ENCODE measurements at places on chromosomes 5 and 9.
A peak's percentile ranks its signal among the peaks of the same experiment; 100 is the strongest.

DNA sequence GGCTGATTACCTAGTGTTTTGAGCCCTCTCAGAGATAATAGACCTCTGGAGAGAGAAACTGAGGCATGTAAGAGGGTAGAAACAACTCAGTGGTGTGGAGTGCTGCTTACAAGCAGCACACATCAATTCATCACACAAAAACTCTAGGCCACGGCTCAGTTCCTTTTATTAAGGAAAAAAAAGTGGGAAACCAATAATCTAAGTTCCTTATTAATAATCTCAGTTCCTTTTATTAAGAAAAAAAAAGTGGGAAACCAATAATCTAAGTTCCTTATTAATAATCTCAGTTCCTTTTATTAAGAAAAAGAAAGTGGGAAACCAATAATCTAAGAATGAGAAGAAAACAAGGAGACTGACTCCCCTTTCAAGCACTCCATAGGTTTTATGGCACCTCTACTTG is 28.0 kb downstream of the TXNDC8 start:
- DNase-seq = no peak

DNA sequence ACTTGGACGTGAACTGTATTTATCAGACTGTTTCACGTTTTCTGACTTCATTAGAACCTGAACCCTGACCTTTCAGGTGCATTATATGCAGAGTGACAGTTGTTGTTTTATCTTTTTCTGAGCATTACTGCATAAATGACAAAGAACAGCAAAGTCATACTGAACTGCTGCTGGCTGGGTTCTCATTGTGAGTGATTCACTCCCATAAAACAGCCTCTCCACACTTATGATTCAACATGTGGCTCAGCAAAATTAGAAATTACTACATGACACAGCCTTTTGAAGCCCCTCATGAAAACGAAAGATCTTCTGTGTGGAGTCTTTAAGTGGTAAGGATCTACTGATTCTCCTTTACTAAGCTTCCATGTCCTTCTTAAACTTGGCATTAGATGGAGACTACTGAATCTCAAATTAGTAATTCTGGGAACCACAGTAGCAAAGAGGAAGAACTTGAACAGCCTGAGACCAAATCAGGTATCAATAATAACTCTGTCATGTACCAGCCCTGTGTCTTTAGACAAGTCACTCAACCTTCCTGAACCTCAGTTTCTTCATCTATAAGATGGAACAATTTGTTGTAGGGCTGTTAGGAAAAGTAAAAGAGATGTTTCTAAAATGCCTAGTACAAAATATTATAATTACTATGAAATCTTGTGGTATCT is 172.3 kb upstream of the GNA14 start:
- DNase-seq = no peak

GRCh38 chr5:90911169-90911568 is 352.6 kb downstream of the ADGRV1 start:
- no peak for DNase-seq

GRCh38 chr9:112559629-112560413 is 73.2 kb downstream of the KIAA1958 start:
- DNase-seq = no peak

GRCh38 chr5:124748687-124749594 is 2.5 kb upstream of the ZNF608 start:
- DNase-seq = peak; percentile 96

DNA sequence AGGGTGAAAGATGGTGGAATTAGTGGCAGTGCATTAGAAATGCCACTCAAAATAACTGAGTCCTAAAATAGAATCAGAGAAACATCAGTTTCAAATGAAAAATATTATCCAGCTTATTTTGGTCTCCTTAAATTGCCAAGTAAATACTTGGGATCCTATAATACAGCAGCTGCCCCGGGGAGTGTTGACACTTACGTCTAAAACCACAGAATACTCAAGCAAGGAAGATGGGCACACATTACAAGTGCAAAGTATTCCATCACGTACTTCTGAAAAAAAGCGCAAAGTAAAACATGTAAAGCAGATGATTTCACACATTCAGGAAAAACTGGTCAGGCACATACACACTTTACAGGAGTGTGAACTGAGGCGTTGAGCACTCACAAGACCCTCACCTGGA is 2.4 kb upstream of the ARHGEF37 start:
- DNase-seq = no peak

DNA sequence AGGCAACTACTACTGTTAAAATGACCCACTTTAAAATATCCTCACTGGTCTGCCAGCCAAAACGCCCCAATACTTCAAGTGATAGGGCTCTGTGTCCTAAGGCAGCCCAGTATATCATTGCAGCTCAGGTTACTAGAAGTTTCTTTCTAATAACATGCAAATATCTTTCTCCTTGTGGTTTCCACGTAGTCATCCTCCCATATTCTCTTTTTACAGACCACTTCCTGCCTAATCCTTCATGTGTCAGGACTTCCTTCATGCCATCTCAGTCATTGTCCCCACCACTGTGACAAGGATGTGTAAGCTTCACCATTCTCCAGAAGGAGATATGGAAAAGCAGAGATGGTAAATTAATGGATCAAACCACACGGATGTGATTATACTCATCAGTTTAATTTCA is 813.7 kb downstream of the MAT2B start:
- no peak for DNase-seq

GRCh38 chr5:39469777-39470415 is 45.1 kb upstream of the DAB2 start:
- no peak for DNase-seq

DNA sequence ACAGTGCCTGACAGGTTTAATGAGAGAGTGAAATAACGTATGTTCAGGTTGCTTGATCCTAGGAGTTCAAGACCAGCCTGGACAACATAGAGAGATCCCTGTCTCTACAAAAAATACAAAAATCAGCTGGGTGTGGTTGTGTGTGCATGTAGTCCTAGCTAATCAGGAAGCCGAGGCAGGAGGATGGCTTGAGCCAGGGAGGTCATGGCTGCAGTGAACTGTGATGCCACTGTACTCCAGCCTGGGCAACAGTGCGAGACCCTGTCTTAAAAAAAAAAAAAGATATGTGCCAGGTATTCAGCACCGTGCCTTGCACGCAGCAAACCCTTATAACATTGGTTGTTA is 38.8 kb upstream of the SPRY4 start:
- no peak for DNase-seq

GRCh38 chr5:56620903-56621677 is 194.3 kb upstream of the MAP3K1 start:
- DNase-seq = no peak

GRCh38 chr5:142529626-142530278 is 156.1 kb downstream of the FGF1 start:
- no peak for DNase-seq

GRCh38 chr5:20678814-20679298 is 690.9 kb upstream of the CDH18 start:
- no peak for DNase-seq

DNA sequence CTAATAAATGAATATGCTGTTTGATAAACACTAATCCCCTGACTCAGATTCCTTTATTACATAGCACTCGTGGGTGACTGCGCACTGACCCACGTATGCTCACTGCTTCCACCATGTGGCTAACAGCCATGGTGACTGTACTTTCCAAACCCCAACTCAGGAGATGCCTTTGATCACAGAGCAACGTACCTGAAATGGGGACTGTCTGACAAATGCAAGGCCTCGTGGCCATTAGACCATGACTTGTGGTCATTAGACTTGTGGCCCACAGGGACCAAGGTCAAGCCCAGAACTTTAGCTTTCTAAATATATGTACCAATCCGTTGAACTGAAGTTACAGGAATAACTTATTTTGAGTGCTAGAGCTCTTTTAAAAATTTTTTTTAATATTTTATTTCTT is 46.6 kb downstream of the CYFIP2 start:
- peak; percentile 76 for DNase-seq

DNA sequence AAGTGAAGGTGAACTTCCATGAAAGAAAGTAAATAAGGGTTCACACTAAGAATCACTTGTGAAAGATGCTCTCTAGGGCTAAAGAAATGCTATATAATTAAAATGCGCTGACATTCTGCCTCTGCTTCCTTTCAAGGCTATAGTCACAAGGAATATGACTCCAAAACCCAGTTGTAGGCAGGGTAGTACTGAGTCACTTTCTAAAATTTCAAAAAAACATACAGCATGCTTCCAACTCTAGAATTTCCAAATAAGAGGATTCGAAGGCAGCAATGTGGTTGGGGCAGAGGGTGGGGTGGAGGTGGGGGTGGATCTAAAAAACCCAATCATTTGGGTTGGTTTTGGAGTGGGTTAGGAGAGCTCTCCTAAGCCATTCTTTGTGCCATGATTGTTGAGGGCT is 84.6 kb downstream of the HMHB1 start:
- no peak for DNase-seq

- no peak for DNase-seq
Observed at GRCh38 chr9:520302-520701, 305.6 kb downstream of the DOCK8 start.

DNA sequence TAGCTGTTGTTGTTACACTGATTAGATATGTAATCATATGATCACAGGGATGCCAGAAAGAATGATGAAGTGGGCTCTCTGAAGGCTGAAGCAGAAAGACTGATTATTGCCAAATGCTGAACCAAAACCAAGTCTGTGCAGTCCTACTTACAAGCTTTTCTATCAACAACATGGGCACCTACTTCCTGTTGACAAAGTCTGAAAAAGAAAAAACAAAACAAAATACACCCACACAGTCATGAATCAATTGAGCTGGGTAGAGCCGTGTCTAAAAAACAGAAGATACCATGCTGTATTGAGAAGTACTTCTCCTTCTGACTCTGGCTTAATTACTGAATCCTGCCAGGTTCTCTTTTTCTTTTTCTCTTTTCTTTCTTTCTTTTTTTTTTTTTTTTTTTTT is 363.4 kb downstream of the RAB3C start:
- no peak for DNase-seq

- no peak for DNase-seq
Observed at GRCh38 chr9:94181408-94182181, 77.5 kb upstream of the ZNF169 start.

DNA sequence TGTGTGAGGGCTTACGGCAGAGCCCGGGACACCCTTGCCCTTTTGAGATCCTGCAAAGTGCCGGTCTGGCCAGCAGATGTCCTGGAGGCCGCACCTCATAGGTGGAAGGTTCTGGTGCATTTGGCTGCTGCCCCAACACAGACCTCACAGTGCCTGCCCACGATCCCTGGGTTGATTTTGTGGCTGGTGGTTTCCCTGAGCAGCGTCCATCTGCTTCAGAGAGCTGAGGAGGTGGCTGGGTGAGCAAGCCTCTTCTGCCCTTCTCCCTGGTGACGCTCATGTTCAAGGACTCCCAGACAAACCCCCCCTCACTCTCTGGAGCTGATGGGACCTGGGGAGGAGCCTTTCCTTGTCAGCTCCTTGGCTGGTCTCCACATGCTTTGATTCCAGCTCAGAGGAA is 18.9 kb downstream of the BNIP1 start:
- peak; percentile 35 for DNase-seq

GRCh38 chr9:87834357-87834756 is 48.3 kb upstream of the SPATA31E1 start:
- DNase-seq = peak; percentile 53

GRCh38 chr5:32541241-32541640 is 44.1 kb upstream of the SUB1 start:
- DNase-seq = no peak

DNA sequence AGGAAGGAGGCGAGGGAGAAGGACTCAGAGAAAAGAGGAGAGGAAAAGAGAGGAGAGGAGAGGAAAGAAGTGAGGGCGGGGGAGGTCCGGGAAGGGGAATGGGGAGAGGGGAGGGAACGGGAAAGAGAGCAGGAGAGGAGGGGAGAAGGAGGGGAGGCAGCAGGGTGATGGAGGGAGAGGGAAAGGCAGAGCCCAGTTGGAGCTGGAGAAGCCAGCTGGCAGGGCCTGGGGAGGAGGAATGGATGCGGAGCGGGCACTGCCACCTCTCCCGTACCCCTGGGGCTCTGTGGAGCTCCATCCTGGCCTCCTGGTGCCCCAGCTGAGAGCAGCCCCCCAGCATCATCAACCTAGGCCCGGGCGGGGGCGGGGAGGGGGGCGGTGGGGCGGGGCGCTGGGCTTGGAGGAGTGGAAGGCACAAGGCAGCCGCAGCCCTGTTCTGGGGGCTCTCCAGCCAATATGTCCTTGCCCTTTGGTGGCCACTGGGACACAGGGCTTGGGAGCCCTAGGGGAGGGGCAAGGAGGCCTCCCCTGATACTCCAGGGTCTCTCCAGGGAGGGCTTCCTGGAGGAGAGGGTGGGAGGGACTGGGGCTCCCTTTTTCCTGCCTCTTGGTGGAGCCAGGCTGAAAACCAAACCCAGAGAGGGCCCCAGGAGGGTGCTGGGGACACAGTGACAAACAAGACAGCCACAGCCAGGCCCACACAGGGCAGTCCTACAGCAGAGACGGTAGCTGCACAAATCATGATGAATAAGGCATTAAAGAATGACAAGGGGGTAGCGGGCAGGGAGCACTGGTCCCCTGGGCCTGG is 123.7 kb downstream of the C9orf50 start:
- no peak for DNase-seq

- no peak for DNase-seq
Observed at GRCh38 chr5:19959830-19960384, 28.1 kb downstream of the CDH18 start.

DNA sequence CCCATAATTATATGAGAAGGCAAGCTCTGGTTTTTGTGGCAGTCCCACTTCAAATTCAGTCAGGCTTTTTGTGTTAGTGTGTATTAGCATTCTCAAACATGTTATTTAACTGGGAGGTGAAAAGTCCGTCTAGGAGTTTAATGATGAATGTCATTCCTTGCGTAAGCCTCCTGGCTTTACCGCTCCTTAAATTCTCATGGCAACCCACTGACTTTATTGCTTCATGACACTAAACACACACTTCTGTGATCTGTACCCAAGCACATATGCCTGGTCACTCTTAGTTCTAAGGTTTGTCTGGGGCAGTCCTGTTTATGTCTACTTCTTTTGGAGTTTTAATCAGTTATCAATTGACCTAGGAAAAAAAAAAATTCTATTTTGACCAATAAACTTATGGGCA is 677.9 kb upstream of the DMAC1 start:
- DNase-seq = no peak

GRCh38 chr9:37710046-37710445 is 43.6 kb upstream of the TRMT10B start:
- peak; percentile 56 for DNase-seq
